ENCODE measurements at places on chromosomes 13 and 19.

DNA sequence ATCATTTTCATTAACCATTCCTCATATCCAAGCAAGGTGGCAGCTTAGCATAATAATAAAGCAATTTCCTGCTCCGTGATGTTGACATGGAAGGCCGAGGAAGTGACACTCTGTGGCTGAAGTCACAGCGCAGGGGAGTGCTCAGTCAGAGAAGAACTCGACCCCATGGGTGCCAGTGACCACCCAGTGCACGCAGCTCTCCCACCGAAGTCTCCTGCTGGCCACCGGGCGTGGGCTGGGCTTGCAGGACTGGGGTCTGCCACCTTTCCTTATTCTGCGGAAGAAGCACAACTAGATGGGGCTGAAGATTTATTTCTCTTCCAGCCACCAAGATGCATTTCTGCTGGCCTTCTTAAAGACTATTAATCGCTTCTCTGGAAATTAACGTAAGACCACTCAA is 132.1 kb upstream of the SPACA7 start:
- DNase-seq = no peak

DNA sequence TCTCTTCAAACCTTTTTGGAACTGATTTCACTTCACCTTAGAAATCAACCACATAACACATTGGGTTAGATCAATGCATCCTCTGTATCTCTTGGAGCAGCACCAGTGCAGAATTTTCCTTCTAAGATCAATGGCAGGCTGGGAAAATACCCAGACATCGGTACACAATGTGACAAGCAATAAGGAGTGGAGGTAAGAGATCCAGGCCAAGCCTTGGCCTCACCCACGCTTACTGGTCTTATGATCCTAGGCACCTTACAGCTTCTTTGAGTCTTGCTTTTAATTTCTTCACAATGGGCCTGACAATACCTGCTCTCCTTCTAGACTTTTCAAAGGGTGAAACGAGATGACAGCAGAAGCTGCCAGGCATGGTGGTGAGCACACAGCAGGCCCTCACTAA is 232.0 kb downstream of the LACC1 start:
- no peak for DNase-seq

DNA sequence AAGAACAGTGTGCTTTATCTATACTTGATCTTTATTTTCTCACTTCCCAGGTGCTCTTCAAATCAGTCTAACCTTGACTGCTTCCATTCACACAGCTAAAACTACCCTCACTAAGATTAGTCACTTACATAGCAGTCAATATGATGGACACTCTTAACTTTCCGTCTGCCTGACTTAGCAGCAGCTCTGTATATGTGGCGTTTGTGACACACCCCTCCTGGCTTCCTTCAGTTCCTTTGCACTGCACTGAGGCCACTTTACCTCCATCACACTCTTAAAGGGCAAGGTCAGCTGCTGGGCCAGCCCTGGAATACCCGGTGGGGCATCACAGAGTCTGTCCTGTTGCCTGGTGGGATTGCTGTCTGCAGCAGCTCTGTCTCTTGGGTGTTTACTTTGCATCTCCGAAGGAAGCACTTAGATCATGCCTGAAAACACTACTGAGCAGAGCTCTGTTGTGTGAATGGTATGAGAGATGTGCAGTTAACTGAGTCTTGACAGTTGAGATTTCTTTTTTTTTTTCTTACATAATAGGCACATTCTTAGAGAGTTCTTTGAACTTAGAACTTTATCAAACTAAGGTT is 35.6 kb upstream of the IL17D start:
- no peak for DNase-seq

- DNase-seq = no peak
Measured at GRCh38 chr13:22454586-22454985, 726.2 kb upstream of the SGCG start.

GRCh38 chr19:9309974-9310446 is 372 bp upstream of the ZNF699 start:
- no peak for DNase-seq

- DNase-seq = peak; percentile 62
Measured at GRCh38 chr13:70310396-70311119, 202.3 kb upstream of the KLHL1 start.

DNA sequence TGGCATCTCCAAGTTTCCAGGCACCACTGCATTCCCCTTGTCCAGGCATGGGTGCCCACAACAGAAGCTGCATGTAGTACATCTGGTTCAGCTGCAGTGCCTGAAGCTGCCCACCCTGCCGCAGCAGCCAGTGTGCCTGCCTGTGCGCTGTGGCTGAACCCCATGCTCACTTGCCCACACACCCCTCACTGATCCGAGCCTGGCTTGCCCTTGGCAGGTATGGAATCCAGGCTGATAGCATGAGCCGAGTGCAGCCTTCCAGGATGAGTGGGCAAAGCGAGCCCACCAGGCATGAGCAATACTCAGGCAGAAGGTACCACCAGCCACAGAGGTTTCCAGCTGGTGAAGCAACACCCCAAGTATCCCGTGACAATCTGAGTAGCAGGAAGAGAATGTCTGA is 280.3 kb upstream of the KLF12 start:
- no peak for DNase-seq

DNA sequence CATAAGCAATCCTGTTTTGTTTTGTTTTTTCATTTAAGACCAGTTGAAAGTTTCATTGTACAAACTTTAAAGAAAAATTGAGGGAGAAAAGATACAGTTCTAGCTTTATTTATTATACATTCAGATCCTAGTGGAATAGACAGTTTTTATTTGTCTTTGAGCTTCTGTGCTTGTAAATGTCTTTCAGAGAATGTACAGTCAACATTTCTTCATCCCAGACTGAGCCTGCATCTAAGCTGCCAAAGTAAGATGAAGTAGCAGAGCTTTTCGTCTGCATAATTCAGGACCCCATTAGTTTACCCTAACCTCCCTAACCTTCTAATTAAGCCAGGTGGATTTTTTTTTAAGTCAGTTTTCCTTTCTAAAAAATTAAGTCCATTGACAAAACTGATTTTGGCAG is 516.7 kb upstream of the HTR2A start:
- DNase-seq = no peak

GRCh38 chr19:55014714-55015113 is 23.4 kb downstream of the GP6 start:
- DNase-seq = no peak

DNA sequence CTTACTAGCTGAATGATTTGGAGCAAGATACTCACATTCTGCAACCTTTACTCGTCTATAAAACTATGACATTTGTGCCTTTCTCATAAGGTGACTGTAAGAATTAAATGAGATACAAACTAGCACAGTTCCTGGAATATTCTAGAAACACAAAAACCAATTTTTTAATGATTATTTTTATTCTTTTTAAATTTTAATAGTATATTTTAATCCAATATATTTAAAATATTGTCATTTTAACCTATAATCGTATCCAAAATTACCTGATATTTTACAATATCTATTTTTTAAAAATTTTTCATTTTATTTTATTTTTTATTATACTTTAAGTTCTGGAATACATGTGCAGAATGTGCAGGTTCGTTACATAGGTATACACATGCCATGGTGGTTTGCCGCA is 238.1 kb downstream of the OLFM4 start:
- DNase-seq = no peak

DNA sequence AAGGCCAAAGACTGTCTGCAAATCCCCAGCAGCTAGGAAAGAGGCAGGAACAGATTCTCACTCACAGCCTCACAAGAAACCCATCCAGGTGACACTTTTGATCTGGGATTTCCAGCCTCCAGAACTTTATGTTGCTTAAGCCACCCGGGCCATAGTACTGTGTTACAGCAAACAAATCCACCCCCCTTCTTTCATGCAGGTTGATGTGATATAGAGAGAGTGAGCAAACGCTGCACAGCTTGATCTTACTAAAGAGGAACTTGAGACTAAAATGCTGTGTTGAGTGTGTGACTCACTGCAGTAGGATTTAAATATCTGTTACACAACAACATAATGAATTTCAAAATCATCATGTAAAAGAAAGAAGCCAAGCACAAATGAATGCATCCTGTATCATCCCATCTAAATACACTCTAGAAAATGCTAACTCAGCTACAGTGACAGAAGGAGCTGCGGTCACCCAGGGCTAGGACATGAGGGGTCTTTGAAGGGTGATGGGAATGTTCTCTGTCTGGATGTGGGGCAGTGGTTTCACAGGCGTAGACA is 32.2 kb downstream of the RCBTB2 start:
- DNase-seq = no peak

Measured in Caco-2 (cell line).